HFFc6 (cell line): ENCODE measurements at places on chromosomes 5 and 9.
A peak's percentile ranks its signal among the peaks of the same experiment; 100 is the strongest.

GRCh38 chr9:132712753-132713152, 42.5 kb downstream of the GTF3C4 start:
- no peak for DNase-seq

DNA sequence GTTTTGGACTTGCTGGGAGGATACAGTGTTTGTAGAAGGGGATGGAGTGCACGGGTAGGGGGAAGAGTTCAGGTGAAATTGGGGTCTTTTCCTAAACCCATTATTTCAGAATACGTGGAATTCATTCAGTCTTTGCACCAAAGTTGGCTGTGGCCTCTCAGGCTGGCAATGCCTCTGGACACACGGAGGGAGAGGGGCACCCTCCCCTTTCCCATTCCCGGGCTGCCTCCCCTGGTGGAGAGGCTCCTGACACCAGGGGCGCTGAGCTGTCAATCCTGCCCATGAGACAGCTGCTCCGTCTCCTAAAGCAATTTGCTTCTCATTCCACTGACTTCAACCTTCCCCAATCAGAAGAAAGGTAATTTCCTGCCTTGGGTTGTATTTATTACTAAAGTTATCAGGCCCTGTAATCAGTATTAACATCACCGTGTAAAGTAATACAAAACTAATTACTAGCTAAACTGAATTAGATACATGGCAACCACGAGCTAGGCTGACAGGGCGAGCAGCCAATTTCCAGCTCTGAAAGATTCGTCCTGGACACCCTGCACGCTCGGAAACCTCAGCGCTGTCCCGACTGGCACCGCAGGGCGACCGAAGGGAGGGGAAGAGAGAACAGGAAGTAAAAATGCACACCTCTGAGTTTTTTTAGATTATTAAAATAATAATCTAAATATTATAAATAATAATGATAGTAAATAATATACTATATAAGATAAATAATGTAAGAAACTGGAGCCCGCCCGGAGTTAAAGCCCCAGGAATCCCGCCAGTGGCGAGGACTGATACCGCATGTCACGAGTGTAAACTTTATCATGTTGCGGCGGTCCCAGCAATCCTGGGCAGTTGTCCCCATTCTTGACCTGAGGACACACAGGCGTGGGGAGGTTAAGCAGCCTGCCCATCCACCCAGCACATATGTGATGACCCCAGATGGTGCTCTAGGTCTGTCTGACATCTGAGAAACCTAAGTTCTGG, 6.9 kb upstream of the OLFM1 start:
- DNase-seq, result no peak

DNA sequence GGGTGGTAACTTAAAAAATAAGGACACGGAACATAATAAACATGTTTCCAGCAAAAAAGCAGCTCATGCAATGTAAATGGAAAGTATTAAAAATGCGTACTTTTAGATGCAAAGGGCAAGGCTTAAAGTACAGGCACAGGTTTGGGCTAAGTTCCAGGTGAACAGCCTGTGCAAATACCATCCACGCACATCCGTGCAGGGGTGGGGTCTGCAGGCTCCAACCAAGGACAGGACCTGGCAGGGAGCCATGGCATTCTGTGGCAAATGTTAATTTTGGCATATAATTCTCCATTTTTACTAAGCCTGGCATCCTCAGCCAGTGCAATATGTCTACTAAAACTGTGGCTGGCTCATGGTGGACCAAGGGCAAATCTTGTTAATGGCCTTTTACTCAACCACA, 365.8 kb upstream of the DAP start:
- no peak for DNase-seq

DNA sequence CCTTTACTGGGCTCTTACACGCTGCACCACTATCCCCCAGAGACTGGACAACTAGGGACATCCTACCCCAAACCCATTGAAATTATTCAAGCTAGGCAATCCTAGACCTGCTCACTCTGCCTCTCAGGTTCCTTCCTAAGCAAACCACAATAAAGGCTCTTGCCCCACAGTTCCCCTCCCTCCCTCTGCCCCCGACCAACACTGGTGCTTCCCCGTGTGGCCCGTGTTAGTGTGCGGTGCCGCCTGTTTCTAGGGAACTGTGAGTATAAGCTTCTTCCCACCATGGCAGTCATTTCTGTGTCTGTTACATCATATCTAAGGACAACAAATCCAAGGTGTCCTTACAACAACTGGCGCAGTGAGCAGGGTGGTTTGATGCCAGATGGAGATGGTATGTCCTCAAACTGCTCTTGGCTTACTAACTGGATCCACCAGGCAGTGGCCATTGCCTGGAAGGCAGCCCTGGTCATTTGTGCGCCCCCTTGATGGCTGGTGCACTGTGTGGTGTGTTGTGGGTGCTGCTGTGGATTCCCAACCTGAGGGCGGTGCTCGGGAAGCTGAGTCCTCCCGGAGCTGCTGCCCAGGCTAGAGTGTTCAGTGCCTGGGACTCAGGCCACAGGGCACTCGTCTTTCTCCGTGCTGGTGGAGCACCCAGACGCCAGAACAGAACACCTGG, 8.4 kb upstream of the MXD3 start:
- DNase-seq, result no peak

DNA sequence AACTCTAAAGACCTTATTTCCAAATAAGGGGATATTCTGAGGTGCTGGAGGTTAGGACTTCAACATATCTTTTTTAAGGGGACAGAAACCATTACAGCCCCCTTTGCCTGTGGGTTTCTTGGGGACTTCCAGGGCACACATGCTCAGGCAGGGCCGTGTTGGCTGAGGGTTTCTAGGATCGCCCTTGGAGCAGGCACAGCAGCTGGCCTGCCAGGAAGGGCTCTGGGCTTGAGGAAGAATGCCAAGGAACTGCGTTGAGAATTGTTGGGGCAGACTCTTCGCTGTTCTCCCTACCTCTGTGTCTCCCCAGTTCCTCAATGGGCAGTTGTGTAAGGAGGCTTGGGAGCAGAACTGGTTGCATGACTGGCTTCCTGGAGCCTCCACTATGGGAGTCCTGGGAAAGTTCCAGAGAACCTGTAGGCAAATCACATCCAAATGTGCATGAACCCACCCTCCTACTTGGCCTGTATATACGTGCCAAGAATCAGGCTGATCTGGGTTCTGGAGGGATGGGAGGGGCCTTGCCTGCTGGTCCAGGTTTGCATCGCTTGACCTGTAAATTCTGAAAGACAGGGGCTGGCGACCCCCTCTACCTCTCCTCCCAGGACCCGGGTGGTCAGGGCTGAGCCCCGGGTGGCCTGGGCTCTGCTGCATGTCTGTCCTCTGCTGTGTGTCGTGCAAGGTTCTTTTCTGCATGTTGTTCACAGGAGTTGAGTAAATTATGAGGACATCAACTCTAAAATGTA, 65.5 kb downstream of the HSPA4 start:
- no peak for DNase-seq

- DNase-seq, result peak; percentile 40
Observed at GRCh38 chr5:67032921-67033664, 163.5 kb downstream of the CD180 start.

GRCh38 chr5:160749682-160750081, 102.3 kb downstream of the ATP10B start:
- DNase-seq, result no peak

GRCh38 chr9:97831843-97832636, 21.0 kb upstream of the FOXE1 start:
- no peak for DNase-seq

- DNase-seq, result peak; percentile 45
Observed at GRCh38 chr9:129317179-129318011, 139.3 kb upstream of the IER5L start.
